ENCODE measurements at places on chromosomes 3 and 15.

- no peak for DNase-seq
These were observed 254.9 kb upstream of the RASGRP1 start for GRCh38 chr15:38819387-38819950.

DNA sequence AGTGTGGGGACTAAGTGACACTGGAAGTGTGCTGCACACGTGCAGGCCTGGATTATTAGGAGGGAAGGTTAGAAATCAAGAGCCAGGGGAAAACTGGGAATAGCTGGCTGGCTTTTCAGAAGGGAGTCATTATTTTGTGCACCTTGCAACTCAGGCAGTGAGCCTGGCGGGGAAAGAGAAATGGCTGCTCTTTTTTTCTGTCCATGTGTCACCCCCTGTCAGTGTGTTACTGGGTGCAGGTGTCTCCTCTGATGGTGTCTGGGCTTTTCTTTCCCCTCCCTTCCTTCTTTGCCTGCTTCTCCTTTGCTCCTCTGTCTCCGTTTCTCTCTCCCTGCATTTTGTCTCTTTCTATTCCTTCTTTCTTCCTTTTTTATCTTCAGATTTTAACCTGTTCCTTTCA, 130.7 kb downstream of the APBA2 start:
- no peak for DNase-seq

DNA sequence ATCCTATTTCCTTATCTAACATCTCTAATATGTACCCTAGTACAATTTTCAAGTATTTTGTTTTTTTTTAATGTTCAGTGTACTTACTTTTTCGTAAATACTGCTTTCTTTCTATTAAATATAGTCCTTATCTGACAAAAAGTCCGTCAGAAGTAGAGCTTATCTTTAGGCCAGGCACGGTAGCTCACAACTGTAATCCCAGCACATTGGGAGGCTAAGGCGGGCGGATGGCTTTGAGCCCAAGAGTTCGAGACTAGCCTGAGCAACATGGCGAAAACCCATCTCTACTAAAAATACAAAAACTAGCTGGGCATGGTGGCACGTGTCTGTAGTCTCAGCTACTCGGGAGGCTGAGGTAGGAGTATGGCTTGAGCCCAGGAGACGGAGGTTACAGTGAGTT, 41.1 kb downstream of the USP3 start:
- DNase-seq: no peak

DNA sequence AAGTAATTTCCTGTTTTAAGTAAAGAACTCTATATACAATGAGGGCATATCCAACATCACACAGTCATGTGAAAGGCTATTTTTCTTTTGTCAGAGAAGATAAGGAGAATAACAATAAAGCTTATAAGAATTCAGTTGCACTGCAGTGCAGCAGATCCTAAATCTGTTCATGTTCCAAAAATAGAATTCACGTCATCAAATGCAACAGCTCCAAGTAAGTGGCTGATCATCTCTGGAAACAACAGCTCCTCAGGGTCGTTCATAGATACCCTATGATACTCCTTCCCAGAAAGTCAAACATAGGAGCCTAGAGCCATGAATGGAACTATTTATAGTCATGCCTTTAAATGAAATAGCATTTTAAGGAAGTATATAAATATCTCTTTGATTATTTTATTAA, 100.2 kb downstream of the FMN1 start:
- DNase-seq: no peak

GRCh38 chr3:71345429-71346040, 238.0 kb downstream of the FOXP1 start:
- DNase-seq: no peak

DNA sequence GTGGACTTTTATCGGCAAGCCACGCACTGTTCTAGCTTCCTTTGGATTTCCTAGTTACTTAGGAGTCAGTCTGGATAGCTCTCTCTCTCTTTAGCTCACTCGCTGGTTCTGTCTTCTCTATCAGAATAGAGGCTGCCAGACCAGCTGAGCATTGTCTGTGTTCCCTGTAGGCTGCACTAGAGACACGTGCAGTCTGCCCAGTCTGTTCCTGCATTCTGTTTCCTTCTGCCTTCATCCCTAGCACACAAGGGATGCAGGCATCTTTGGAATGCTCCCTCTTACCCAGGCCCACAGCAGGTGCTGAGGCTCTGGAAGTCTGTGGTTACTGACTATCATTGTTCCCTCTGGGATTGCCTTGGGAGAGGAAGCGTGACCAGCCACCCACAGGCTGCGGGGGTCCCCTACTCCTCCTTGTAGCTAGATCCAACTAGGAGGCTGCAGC, 322.8 kb downstream of the ZNF621 start:
- DNase-seq: no peak

GRCh38 chr15:45539680-45540079, 17.1 kb upstream of the SLC30A4 start:
- DNase-seq: no peak

DNA sequence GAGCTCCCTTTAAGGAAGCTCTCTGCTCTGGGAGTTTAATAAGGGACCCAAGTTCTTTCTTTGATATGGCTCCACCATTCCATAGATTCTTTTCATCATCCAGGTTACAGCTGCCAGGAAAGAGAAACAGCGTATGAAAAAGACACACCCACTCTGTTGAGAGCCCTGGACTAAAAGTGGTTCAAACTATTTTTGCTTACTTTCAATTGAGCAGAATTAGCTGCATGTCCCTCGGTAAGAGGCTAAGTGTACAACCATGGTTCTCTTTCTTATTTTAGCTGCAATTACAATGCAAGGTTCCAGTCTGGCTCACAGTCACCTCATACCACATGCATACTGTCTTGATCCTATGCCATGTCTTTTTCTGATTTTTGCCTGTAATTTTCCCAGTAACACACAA, 1288.3 kb downstream of the NSUN3 start:
- no peak for DNase-seq

DNA sequence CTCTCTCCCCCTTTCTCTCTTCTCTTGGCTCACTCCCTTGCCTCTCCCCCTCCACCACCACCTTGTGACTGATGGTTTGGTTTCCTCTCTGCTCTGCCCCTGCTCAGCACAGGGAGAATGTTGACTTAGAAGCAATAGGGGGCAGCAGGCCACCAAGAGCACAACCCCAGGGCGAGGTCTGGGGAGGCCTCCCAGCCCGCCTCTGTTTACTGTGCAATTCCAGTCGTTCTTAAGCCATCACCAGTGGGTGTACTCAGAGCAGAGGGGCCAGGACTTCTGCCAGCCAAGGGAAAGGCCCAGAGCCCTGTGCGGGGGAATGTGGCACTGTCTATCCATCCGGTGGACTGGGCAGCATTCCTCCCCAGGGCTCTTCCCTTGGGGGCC, 5.7 kb upstream of the APEH start:
- no peak for DNase-seq

- no peak for DNase-seq
These were observed 20.5 kb downstream of the CCR9 start for GRCh38 chr3:45906681-45907407.

DNA sequence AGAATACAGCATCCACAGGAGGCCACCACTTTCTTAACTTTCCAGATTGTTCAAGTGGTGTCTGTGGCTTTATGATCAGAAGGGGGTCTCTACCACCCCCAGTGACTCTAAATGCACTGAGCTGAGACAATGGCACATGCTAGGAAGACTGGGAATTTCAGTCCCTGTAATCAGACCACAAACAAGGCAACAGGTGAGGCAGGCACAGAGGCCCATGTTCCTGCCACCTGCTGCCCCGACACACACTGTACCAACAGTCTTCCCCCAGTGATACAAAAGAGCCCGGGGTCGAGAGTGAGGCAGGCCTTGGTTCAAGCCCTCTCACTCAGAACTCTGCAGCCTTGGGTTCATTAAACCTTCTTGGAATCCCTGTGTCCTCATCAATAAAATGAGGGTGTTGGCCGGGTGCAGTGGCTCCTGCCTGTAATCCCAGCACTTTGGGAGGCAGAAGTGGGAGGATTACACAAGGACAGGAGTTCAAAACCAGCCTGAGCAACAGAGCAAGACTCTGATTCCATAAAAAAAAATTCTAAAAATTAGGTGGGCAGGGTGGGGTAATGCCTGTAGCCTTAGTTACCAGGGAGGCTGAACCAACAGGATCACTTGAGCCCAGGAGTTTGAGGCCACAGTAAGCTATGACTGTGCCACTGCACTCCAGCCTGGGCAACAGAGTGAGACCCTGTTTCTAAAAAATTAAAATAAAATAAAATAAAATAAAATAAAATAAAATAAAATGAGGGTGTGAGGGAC, 55.8 kb downstream of the ADCY5 start:
- DNase-seq: no peak

GRCh38 chr3:54366007-54366750, 243.8 kb downstream of the CACNA2D3 start:
- no peak for DNase-seq

- no peak for DNase-seq
These were observed 14.9 kb downstream of the CRTAP start for GRCh38 chr3:33128706-33129105.

DNA sequence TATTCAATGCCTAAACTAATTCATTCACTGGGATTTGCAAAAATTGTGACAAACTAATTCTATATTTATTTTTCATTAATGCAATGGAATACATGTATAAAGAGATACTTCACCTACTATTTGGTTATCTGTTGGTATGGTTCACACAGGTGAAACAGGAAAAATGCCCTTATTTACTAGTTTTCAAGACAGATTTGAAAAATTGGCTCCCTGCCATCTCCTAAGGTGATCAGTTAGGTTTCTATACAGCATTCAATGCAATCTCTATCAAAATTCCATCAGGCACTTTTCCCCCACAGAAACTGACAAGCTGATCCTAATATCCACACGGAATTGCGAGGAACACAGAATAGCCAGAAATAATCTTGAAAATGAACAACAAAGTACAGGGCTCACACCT, 101.1 kb downstream of the DLG1 start:
- no peak for DNase-seq

DNA sequence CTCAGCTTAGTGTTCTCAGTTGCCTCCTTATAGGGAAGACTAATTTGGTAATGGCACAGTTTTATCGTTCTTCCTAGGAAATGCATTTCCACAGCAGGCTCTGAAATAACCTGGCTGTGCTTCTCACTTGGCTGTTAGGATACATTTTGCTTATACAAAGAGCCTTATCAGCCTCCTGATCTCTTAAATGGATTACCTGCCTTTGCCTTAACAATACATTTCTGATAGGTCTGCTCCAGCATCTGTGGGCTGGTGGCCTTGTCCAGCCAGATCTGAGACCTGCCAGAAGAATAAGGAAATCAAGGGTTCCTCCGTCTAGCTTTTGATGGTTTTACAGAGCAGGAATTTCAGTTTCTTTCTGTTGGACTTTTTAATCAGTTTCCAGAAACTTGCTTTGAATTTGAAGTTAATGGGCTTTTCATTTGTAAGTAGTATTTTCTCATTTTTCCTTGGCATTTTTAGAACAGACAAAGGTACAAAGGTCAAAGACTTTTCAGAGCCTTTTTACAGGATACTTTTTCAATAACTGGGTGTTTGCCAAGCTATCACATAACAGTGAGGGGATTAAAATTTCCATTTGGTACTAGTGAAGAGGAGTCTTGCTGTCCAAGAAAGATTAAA, 116.3 kb downstream of the AKAP13 start:
- DNase-seq: no peak

DNA sequence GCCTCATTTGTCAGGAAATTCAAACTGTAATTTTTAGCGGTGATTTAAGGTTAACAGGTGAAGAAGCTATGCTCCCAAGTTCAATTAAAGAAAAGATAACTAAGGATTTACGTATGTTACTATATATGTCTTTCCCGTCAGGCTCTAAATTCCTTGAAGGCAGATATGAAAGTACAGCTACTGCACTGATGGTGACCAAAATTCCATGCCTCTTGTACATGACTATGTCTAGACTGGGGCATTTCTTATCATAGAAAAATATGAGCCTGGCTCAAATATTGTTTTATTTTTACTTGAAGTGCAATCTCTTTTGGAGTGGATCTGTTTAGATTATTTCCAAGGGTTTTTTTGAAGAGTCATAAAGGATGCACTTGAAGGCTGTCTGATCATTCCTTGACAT, 647.1 kb upstream of the KCNMB2 start:
- DNase-seq: no peak

DNA sequence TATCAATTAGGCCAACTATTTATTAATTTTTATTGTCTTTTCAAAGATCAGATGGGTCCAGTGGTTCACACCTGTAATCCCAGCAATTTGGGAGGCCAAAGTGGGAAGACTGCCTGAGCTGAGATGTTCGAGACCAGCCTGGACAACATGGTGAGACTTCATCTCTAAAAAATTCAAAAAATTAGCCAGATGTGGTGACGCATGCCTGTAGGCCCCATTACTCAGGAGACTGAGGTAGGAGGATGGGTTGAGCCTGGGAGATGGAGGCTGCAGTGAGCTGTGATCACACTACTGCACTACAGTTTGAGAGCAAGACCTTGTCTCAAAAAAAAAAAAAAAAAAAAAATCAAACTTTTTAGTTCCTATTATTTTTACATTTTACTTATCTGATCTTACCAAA, 8.2 kb downstream of the AP3S2 start:
- DNase-seq: no peak

- DNase-seq: no peak
These were observed 14.8 kb downstream of the IL1RAP start for GRCh38 chr3:190528706-190529105.

DNA sequence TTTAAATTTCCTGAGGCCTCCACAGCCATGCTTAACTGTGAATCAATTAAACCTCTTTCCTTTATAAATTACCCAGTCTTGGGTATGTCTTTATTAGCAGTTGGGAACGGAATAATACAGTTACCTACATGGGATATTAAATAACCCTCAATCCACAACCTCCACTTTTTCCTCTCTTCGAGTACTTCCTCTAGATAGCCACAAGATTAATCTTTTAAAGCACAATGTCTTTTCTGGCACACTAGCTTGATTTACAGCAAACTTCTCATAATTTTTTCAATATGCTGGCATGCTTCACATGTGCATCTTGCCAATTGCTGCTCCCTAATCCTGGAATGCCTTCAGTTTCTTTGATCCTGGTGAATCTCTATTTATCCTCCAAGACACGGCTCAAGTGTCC, 92.2 kb downstream of the P2RY1 start:
- DNase-seq: no peak

All from activated naive CD4-positive, alpha-beta T cell (primary cell).